ENCODE measurements at places on chromosomes 13 and 19.

DNA sequence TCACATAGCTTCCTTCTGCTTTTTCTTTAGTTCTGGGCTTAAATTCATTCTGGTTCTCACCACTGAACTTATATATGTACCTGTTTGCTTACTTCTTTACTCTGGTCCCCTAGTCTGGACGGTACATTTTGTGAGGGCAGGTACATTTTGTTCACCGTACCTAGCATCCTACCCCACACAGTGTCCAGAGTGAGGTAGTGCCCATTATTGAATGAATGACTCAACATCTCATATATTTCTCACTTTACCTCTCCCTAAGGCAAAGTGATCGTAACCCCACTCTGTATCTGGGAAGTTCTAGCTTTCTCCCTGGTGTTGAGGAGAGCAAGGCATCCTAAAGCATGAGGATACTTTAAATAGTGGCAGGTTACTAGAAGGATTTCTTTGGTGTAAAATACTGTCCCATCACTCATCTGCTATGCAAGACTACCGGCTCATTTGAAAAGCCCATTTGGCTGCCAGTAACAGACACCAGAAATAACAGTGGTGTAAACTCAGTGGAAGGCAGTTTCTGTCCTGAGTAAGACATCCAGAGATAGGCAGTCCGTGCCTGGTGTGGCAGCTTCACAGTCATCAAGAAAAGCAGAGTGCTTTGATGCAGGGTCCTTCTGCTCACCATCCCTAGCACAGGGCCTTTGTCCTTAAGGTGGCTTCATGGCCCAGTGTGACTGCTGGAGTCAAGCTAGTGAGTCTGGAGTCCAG lies 111.8 kb downstream of the SIPA1L3 start:
- DNase-seq, result no peak

DNA sequence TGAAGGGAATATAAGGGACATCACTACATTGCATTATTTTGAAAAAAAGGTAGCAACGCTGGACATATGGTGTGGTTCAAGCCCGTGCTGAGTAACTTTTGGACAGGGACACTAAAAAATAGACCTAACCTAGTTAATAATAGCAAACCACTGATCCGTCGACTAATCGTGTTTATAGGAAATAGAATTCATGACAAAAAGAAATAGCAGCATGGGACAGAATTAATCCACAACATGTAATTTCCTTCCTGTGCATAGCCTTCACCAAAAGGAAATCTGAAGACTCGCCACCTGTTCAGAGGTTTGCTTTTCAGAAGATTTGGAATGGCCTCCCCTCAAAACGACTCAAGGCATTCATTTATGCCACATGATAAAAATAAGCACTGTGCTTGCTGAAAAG lies 128.7 kb downstream of the FGF14 start:
- DNase-seq, result no peak

DNA sequence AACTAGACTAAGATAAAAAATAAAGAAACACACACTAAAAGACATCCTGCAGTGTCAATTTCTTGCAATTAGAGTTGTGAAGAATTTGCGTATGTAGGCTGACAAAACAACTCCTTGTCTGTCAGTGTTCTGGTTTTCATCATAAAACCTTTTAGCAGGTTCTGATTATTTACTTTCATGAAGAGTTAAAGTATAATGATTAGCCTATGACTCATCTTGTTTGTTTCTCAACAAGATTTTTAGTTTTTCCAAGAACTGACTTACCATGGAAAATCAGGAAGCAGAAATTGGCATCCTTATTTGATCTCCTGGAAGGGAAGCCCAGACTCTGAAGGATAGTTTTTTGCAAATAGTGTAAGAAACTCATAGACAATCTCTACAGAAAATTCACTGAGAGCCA lies 848.7 kb upstream of the PCDH9 start:
- no peak for DNase-seq

DNA sequence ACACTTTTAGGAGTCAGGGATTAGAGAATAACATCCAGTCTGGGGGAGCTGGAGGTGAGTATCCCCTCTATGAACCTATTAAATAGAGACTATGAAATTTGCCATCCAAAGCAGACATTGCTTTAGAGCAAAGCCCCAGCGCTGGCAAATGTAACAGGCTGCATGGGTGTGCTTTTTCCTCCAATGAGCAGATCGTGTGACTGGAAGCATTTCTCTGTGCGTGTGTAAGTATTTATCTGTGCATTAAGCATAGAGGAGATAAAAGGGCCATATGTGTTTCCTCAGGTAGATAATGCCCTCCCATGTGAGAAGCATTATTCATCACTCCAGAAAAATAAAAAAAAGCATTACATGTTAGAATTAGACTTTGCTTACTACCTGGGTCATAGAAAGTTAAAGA lies 924 bp downstream of the TNFSF13B start:
- DNase-seq, result no peak

DNA sequence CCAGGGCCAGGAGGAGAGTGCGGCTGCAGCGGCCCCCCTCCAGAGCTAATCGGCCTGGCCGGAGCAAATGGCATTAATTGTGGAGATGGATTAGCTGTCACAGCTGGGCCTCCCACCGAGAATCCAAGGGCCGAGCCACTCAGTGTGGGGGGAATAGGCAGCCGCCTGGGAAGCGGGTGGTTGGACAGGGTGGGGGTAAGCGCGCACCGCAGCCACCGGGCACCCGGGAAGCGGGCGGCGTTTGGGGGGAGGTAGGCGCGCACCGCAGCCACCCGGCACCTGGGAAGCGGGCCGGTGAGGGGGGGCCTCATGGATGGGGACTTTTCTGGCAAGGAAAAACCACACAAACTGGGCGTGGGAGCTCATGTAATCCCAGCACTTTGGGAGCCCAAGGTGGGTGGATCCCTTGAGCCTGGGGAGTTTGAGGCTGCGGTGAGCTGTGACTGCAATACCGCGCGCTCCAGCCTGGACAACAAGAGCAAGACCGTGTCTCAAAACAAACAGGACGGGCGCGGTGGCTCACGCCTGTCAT lies 9.7 kb downstream of the R3HDM4 start:
- DNase-seq, result no peak

DNA sequence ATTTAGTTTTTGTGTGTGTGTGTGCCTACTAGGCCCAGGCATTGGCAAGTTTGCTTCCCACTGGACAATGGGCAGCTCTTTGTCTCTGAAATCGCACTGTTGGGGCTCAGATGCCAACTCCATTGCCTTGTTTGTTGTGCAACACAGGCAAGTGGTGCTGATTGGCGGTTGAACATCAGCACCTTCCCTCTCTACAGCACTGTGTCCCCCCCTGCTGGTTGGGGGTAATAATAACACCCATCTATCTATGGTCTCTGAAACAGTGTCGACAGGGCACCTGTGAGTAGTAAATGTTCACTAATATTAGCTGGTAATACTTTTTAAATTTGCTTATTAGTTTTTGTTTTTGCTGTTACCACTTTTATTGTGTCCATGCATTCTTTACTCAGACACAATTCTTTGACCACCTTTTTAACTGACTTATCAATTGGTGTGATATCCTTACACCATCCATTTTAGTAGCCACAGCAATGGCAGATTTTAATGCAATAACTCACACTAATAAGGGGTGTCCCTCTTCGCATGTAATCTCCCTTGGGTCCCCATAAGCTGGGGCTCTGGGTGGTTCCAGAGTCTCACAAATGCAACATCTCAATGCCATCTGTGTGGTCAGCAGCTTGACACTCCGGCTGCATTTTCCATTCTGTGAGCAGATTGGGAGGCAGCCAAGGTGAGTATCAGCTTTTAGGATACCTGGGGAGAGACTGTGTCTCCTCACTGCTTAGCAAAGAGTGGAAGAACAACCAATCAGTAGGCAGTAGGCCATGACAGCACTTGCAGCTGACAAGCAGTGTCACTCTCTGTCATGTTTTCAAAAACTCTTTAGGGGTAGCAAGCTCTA lies 47.7 kb upstream of the UQCRFS1 start:
- DNase-seq, result no peak

DNA sequence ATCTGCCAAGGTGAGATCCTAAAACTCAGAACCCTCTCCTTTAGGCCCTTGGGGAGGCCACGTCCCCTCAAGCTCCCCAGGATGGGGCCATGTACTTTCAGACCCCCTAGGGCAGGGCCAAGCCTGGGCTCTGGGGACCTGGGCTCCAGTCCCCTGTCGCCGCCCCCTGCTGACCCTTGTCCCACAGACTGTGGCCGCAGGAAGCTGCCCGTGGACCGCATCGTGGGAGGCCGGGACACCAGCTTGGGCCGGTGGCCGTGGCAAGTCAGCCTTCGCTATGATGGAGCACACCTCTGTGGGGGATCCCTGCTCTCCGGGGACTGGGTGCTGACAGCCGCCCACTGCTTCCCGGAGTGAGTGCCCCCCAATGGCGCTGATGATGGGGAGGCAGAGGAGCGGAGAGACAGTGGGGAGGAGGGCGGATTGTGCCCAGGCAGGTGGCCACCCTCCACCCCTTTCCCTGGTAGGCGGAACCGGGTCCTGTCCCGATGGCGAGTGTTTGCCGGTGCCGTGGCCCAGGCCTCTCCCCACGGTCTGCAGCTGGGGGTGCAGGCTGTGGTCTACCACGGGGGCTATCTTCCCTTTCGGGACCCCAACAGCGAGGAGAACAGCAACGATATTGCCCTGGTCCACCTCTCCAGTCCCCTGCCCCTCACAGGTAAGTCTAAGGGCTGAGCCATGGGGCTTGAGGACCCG lies 18.8 kb downstream of the HPN start:
- DNase-seq, result no peak

DNA sequence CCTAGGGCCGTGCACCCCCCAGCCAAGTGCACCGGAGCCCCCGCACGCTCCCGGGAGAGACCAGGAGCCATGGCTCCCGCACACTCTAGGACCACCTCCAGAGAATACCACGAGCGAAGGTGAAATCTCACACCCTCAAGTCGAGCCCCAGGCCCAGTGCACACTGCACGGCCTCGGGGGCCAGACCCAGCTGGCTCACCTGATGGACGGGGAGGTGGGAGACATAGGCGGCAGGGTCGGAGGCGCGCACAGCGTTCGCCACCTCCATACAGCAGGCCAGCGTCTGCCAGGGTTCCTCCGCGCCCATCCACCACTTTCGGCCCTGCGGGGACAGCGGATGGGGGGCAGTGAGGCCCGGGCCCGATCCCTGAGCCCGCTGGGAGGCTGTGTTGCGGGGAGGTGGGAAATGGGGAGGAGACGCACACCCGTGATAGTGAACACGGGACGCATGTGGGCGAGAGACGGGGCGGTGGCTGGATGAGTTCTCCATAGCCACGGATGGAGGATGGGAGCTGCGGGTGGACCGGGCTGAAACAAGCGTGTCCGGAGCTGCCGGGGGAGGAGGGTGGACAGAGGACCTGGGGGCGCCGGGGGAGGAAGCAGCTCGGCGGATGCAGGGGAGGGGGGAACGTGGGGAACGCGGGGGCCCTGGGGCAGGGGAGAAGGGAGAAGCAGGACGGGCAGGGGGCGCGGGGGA lies 13.0 kb downstream of the POLRMT start:
- no peak for DNase-seq

DNA sequence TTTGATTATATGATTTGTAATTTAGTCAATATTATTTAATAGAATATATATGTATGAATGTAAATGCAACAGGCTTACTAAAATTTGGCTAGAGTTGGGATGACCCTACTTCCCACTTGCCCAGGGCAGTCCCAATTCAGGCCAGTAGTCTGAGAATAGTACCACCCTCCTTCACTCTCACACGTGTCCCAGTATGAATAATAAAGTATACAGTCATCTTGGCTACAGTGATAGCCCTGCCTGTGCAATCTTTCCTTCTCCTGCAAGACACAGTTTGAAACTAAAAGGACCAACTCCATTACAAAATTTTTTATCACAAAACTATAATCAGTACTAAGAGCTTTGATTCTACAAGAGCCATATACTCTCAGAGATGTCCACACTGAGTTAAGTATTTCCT lies 76.2 kb downstream of the SACS start:
- no peak for DNase-seq

DNA sequence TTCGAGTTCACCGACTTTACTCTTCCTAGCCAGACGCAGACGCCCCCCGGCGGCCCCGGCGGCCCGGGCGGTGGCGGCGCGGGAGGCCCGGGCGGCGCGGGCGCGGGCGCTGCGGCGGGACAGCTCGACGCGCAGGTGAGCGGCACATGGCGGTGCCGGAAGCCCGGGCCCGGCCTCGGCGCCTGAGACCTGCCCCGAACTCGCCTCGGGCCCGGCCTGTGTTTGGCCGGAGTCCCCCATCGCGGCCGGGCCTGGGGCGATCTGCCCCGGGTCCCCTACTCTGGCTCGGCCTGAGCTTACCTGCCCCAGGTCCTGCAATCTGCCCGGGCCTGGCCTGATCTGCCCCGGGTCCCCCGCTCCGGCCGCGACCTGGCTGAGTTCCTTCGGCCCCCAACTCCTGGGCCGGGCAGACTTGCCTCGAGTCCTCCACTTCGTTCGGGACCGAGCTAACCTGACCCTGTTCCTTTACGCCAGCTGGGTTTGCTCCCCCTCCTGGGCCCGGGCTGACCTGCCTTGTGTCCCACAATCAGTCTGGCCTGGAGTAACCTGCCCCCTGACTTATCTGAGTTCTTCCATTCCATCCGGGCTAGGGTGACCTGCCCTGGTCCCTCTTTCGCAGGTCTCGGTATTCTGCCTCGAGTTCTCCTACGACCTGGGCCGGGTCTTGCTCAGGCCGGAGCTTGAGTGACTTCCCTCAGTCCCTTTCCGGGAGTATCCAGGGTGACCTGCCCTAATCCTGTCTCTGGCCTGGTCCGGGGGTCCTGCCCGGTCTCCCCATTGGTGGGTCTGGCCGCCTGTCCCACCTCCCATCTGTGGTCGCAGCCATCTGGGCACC lies 764 bp downstream of the UPF1 start:
- no peak for DNase-seq

GRCh38 chr19:7739211-7739755 lies 7.4 kb upstream of the CLEC4G start:
- DNase-seq, result no peak

- no peak for DNase-seq
Observed at GRCh38 chr13:92494915-92495314, 731.7 kb upstream of the GPC6 start.

GRCh38 chr13:100506154-100506553 lies 82.4 kb downstream of the GGACT start:
- no peak for DNase-seq
